ENCODE measurements at places on chromosomes 16 and 17. TPM values are rescaled to one million over a fixed set of nuclear protein-coding genes. Genes with fewer than 3 reads are reported as not detected.

GRCh38 chr17:68600067-68600930, 868 bp downstream of the FAM20A start:
- H3K36me3 ChIP-seq = no peaks in the 10 kb centered on the region
- H3K27ac ChIP-seq = no peak overlapping the region
- peak overlapping the region; percentile 48 for H3K4me3 ChIP-seq
- H3K4me1 ChIP-seq = peaks cover 7% of the 10 kb centered on the region
- DNase-seq = no peak

TMEM100 gene
- total RNA-seq = not detected

GRCh38 chr16:55571-56136, 2.0 kb downstream of the SNRNP25 start:
- H3K4me3 ChIP-seq = no peak overlapping the region
- H3K4me1 ChIP-seq = peaks cover 7% of the 10 kb centered on the region
- no peak for DNase-seq

ABCA9 gene
- 0.05 TPM for total RNA-seq

CHST4 gene
- not detected for total RNA-seq

GRCh38 chr16:12539185-12539929, 264.3 kb downstream of the CPPED1 start:
- no peaks in the 10 kb centered on the region for H3K4me1 ChIP-seq
- H3K36me3 ChIP-seq = peaks cover 5% of the 10 kb centered on the region
- no peak for DNase-seq
- no peaks in the 10 kb centered on the region for H3K27me3 ChIP-seq

- no peak for DNase-seq
- H3K4me3 ChIP-seq = no peak overlapping the region
- H3K4me1 ChIP-seq = no peaks in the 10 kb centered on the region
- H3K27me3 ChIP-seq = no peaks in the 10 kb centered on the region
- H3K36me3 ChIP-seq = no peaks in the 10 kb centered on the region
Measured at GRCh38 chr16:60310846-60311445, 1576.8 kb upstream of the GOT2 start.

GRCh38 chr16:81497690-81498089, 53.1 kb downstream of the CMIP start:
- H3K36me3 ChIP-seq = no peaks in the 10 kb centered on the region
- no peak for DNase-seq
- H3K27me3 ChIP-seq = no peaks in the 10 kb centered on the region
- H3K4me3 ChIP-seq = no peak overlapping the region
- H3K4me1 ChIP-seq = peaks cover 2% of the 10 kb centered on the region

TNK1 gene
- total RNA-seq = 18.3 TPM
